ENCODE measurements at places on chromosomes 6 and 20.

GRCh38 chr6:84777888-84778287 lies 13.5 kb upstream of the TBX18 start:
- no peak for DNase-seq

GRCh38 chr6:90066697-90067096 lies 172.4 kb downstream of the GJA10 start:
- DNase-seq = no peak

GRCh38 chr6:39905640-39905975 lies 28.7 kb downstream of the MOCS1 start:
- no peak for DNase-seq

DNA sequence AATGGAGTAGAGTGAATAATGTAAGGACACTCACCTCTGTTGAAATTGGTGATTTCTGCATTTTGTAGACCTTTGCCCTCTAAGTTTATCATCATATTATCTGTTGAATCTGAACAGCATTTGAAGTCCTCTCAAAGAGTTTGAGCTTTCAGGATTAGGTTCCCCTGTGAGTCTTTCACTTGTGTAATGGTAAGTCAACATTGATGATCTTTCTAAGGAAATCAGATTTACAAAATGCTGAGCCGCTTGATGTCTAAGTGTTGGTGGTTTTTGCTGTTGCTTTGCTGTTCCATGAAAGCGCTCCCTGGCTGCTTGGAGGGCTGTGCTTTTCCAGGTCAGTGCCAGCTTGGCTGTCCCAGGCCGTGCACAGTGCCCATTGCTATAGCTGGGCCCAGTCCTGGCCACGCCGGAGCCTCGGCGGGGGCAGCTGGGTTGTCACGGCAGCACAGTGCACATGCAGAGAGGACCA lies 33.8 kb upstream of the KIF25 start:
- DNase-seq = no peak

GRCh38 chr6:11270030-11271027 lies 37.9 kb upstream of the NEDD9 start:
- no peak for DNase-seq

DNA sequence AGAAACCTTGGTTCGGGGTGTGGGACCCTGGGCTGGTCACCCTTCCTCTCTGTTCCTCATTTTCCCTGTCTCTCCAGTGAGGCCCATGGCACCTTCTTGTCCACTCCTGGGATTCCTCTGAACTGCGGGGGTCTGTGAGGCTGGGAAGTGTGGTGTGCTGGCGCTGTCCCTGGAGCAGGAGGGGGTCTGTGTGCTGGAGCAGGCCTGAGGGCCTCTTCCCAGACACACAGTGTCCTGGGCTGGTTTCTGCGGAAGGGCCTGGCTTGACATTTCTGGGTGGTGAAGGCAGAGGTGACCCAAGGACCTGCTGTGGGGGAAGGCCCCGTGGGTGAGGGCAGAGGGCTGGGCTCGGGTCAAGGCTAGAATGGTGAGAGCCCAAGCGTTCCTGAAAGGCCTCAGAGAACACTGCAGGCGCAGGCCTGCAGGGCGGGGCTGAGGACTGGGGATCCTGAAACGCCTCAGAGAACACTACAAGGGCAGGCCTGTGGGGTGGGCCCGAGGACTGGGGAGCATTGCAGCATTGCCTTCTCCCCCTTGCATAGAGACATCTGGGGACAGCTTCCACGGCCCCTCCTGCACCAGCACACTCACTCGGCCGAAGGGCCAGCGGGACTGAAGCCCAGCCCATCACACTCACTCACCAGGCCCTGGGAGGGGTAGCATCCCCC lies 10.6 kb upstream of the BAK1 start:
- DNase-seq = no peak

- no peak for DNase-seq
These were observed 383.5 kb downstream of the PRKN start for GRCh38 chr6:162343936-162344645.

DNA sequence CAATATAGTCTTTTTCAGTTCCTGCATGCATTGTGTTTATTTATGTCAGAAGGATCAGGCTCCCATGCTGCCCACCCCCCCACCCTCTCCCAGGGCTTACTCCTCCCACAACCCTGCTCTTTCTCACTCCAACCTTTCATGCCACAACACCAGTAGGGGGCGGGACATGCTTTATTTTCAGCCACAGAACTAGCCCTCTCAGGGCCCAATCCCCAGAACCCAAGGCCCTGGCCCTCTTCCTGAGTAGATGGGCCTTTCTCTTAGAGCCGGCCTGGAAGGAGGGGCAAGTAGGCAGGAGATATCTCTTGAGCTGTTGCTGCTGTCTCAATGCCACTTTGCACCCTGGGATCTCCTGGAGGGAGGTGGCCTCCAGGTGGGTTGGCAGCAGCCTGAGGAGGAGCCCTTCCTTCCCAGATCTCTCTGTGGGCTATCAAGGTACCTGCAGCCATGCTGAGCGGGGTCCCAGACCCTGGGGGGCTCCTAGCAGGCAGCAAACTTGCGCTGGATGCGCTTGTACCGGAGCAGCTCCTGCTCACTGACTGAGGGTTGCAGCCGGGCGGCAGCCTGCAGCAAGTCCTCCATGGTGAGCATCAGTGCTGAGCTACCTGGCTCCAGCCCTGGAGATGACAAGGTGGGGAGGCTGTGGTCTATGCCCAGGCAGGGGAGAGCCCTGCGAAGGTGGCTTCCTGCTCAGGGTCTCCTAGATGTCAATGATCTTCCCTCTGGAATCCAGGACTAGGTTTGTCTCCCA lies 3.5 kb downstream of the GNMT start:
- peak; percentile 45 for DNase-seq

DNA sequence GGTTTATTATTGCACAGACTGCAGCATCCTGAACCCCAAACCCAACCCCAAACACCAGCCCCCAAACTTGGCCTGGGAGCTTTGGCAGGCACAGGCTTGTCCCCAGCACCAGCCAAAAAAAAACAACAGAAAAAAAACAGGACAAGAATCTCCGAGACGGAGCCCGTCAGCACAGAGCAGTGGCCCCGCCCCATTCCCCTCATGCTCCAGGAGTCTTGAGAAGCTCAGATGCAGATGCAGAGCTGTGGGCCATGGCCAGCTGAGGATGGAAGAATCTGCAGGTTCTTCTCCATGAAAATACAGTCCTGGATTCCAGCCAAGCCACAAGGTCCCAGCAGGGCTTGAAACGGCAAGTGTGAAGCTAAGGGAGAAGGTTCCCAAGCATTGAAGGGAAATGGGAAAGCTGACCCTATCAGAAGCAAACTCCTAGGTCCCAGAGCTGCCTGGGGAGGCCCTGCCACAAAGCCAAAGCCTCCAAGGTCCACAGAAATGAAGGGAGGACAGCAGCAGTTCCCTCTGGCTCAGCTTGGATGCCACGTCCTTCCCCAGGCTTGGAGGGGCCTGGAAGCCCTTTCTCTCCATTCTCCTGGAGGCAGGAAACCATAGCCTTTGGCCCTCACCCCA lies 75.2 kb downstream of the JPH2 start:
- no peak for DNase-seq

DNA sequence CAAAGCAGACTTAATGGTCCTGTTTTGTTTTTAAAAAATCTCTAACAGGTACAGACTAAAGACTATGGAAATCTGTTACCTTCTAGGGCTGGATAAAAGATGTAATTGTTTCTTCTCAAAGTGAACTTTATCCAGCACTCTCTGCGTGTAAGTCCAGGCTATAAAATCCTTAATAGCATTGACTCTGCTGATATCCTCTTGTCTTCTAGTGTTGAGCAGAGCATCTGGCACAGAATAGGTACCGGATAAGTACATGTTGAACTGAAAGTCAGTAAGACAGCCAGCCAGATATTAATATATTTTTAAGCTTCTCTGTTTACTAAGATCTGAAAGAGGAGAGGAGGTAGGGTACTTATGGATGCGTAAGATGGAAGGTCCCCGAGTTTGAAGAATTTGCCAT lies 262.3 kb downstream of the TBC1D7 start:
- DNase-seq = no peak

DNA sequence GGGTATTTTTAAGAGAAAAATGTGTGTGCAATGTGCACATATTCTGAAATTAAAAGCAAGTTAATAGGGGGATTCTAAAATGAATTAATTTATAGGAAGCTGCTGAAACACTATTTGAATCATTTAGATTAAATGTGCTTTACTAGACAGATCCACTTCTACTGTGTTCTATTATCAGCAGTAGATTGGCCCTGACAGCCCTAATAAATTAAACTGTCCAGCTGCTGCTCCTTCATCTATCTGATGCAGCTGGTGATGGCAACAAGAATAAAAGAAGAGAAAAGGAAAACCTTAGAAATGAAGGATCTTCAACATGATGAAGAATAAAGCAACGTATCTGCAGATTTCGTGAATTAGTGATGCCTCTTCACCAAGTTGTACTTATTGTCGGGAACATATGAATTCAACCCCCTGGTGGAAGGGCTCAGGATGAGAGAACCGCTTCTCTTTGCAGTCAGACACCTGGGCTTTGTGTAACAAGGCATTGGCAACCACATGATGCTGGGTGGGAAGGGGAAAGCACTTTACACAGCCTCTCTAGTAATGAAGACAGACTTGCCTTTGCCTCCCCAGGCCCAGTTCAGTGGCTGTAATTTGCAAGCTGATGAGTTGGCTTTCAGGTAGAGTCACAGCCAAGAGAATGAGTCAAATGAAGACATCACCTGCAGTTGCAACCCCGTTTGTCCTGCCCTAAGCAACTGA lies 94.4 kb downstream of the LAMP5 start:
- no peak for DNase-seq

Data from CD4-positive, alpha-beta T cell treated with Interleukin-2 at 100 ng/mL for 4 hours (primary cell).